ENCODE measurements at places on chromosomes 2 and 18.

DNA sequence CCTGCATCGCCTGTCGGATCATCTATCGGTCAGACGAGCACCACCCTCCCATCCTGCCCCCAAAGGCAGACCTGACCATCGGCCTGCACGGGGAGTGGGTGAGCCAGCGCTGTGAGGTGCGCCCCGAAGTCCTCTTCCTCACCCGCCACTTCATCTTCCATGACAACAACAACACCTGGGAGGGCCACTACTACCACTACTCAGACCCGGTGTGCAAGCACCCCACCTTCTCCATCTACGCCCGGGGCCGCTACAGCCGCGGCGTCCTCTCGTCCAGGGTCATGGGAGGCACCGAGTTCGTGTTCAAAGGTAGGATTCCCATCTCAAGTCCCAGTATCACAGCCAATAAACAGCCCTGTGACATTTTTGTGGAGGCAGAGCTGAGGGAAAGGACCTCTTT lies 31.0 kb downstream of the APCDD1 start:
- no peak for DNase-seq

- DNase-seq: no peak
These were observed 25.6 kb upstream of the WIPF1 start for GRCh38 chr2:174623106-174623637.

DNA sequence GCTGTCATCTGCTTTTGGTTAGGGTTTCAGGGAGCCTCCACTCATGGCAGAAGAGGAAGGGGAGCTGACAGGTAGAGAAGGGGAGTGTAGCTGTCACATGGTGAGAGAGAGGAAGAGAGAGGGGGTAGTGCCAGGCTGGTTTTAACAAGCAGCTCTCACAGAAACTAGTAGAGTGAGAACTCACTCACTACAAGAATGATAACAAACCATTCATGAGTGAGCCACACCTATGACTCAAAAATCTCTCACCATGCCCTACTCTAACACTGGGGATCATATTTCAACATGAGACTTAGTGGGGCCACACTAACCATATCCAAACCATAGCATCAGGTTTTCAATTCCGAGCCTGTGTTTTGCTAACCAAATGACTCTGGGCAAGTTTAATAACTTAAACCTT lies 274.9 kb upstream of the VWC2L start:
- no peak for DNase-seq

DNA sequence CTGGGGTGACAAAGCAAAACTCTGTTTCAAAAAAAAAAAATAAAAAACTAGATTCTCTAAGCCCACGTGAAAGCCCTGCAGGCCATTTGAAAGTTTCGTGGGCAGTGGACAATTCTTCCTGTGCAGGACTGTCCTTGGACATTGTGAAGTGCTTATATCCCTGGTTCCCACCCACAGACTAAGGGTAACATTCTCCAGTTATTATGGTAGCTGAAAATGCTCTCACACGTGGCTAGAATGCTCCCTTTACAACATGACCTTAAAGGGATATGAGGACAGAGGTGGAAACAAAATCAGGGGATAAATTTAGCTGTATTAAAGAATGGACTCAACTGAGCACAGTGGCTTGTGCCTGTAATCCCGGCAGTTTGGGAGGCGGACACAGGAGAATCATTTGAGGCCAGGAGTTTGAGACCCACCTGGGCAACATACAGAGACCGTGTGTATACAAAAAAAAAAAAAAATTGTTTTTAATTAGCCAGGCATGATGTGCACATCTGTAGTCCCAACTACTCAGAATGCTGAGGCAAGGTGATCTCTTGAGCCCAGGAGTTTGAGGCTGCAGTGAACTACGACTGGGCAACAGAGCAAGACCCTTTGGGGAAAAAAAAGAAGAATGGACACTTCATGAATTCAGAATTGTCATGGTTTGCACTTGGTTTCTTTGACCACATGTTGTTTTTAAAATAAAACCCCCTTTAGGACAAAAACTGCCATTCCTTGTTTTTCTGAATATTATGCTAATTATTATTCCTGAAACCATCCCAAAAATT lies 167.9 kb downstream of the MGAT5 start:
- DNase-seq: no peak

DNA sequence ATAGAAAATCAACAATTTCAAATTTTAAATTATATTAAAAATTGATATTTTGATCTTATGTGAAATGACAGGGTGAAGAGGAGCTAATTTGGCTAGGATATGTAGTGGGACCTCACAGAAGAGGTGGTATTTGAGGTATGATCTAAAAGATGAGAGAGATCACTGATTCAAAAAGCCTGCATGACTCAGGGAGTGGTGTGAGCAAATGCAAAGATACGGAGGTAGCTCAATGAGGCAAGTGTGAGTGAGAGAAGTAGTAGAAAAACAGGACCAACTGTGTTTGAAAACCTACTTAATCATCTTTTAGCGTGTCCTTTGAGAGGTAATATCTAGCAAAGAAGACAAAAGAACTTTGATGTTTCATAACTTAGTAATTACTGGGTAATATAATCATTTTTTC lies 557.5 kb downstream of the DSC3 start:
- DNase-seq: no peak

GRCh38 chr2:63122921-63123320 lies 72.3 kb downstream of the OTX1 start:
- no peak for DNase-seq

DNA sequence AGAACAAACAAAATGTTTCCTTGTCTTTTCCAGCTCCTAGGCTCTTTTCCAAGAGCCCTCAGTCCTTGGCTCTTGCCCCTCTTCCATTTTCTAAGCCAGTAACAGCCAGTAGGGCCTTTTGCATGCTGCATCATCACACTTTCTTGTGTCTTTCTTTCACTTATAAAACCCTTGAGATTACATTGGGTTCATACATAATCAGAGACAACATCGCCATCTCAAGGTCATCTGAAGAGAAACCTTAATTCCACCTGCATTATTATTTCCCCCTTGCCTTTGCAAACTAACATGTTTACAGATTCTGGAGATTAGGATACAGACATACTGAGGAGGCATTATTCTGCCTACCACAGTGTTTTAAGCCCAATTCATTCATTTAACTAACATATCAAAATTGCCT lies 697.3 kb downstream of the TRIB2 start:
- DNase-seq: no peak

DNA sequence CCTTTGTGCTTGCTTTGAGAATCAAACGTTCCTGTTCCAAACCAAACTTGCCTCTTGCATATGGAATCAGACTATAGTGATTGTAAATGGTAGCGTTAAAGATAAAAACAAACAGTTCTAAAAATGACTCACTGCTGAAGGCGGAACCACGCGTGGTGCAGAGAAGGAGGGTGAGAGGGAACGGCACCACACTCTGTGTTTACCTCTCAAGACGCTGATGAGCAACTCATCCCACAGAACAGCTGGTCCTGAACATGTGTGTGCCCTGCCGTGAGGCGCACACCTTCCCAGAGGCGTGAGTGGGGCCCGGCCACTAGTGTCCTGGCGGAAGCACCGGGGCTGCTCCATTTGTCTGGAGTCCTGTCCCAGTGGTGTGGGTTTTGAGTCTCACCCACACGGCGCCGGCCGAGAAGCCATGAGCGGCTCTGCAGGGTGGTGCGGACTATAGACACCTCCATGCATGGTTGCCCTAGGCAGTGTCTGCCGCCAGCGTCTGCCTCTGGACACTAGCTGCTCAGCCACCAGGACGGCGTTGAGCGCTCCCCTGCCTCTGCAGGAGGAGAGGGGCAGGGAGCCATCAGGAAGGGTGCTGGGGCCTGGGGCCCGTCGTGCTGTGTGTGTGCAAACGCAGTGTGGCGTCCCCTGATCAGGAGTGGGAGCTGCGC lies 52.1 kb downstream of the NFATC1 start:
- DNase-seq: no peak

GRCh38 chr2:1406434-1406833 lies 6.8 kb upstream of the TPO start:
- DNase-seq: no peak

DNA sequence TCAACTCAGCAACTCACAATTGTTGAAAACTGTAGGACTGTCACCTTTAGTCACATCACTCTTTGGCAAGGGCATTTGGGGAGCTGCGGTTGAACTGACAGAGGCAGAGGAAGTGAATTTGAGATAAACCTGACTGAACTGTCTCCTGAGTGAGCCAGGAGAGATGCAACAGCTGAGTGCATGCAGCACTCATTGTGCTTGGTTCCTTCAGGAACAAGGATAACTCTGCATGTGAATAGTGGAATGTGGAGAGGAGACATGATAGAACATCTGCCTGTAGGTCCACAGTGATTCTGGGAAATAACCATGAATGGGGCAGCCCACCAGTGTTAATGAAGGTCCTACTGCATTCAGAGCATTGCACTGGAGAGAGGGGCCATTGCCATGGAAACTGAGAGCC lies 494.7 kb downstream of the STK39 start:
- DNase-seq: no peak
